ENCODE measurements at places on chromosomes 2 and 18.

DNA sequence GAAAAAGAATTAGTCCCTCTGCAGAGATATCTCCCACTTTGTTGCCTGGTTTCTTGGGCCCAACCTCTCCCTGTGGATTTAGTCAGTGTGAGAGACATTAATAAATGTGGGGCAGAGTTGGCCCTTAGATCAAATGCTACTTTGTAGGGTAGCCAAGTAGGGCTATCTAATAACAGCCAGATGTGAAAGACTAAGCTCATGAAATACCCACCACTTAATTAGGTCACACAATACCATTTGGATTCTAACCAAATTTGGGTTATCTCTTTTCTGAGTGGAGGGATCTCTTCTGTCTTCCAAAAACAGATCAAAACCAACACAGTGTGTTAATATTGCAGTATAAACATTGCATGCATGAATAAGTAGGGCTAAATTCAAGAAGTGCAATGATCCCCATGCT, 626.8 kb upstream of the ZEB2 start:
- no peak for DNase-seq

GRCh38 chr2:180604077-180604476, 376.3 kb upstream of the UBE2E3 start:
- DNase-seq, result no peak

DNA sequence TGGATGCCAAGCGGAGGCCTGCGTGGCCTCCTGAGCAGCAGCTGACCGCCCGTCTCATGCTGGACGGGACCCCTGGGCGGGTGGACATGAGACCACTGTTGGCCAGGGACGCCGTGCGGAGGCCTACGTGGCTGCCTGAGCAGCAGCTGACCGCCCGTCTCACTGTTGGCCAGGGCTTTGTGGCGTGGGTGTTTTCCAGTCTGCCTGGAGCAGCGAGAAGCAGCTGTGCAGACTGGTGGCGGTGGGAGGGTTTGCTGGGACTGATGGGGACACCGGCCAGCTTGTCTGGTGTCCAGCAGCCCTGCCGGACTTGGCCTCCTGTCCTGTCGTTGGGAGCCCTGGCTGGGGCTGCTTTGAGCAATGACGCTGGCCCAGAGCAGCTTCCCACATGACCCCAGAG, 5.8 kb upstream of the D2HGDH start:
- DNase-seq, result no peak

- DNase-seq, result no peak
Observed at GRCh38 chr18:23177433-23178072, 42.3 kb downstream of the CABLES1 start.

DNA sequence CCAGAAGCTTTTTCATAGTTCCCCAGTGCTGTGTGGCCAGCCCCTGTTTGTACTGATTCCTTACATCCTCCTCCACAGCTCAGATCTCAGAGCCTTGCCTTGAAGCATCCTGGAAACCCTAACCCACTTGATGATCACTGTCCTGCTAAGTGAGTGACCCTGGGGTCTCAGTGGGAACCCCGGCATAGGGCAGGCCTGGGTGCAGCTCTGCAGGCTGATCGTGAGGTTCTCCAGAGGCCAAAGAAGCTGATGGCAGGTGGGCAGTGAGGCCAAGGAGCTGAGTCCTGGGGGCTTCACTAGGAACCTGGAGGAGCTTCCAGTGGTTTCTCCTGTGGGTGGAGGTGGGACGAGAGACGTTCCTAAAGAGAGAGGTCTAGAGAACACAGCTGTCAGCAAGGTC, 47.4 kb upstream of the BIN1 start:
- no peak for DNase-seq

GRCh38 chr2:109079590-109079989, 49.4 kb upstream of the SH3RF3 start:
- peak; percentile 70 for DNase-seq

- no peak for DNase-seq
Observed at GRCh38 chr2:42958741-42959233, 166.4 kb upstream of the HAAO start.

DNA sequence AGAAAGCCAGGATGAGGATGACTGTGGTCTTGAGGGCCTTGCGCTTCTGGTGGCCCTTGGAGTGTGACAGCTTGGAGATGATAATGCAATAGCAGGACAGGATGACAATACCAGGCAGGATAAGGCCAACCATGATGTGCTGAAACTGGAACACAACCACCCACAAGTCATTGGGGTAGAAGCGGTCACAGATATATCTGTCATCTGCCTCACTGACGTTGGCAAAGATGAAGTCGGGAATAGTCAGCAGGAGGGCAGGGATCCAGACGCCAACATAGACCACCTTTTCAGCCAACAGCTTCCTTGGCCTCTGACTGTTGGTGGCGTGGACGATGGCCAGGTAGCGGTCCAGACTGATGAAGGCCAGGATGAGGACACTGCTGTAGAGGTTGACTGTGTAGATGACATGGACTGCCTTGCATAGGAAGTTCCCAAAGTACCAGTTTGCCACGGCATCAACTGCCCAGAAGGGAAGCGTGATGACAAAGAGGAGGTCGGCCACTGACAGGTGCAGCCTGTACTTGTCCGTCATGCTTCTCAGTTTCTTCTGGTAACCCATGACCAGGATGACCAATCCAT, 2.7 kb downstream of the CXCR4 start:
- no peak for DNase-seq

DNA sequence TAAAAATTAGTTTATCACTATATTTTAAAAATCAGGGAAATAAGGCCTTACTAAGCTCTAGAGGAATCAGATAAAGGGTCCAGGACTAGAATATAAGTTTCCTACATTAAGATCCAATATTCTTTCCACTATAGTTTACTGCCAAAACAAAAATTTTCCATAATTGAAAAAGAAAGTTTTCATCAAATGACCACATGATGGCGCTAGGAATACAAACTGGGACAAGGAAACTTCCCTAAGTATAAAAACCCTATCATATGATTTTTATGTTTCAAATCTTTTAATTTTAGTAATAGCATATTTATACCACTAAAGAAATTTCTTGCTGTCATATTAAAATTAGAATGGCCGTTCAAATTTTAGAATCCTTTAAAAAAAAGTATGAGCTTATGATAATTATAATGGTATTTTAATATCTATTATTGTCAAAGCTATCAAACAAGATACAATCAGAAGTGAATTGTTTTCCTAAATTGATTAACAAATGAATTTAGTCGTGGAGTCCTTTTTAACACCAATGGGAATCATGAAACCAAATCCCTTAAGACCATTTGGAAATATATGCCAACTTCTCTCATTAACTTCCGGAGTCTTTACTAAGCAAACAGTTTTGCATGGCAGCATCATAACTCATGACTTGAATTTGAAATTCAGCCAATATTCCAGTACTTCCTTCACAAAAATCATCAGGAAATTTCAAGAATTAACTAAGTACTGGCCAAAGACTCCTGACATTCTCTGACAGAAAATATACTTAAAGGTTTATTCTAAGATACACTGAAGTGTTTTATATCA, 70.3 kb downstream of the SCN1A start:
- DNase-seq, result no peak

Measured in lower leg skin (tissue), 4 donors.